ENCODE measurements at places on chromosomes 7 and 10.

GRCh38 chr10:31942435-31942834 is 13.8 kb upstream of the ARHGAP12 start:
- no peak for DNase-seq
- H3K36me3 ChIP-seq: no peaks in the 10 kb centered on the region
- no peak overlapping the region for H3K4me3 ChIP-seq
- H3K27ac ChIP-seq: no peak overlapping the region
- H3K4me1 ChIP-seq: no peaks in the 10 kb centered on the region
- no peaks in the 10 kb centered on the region for H3K27me3 ChIP-seq

GRCh38 chr7:132115028-132115427 is 461.2 kb downstream of the PLXNA4 start:
- H3K4me3 ChIP-seq: no peak overlapping the region
- no peaks in the 10 kb centered on the region for H3K36me3 ChIP-seq
- no peak for DNase-seq
- H3K27me3 ChIP-seq: no peaks in the 10 kb centered on the region
- H3K27ac ChIP-seq: no peak overlapping the region

DNA sequence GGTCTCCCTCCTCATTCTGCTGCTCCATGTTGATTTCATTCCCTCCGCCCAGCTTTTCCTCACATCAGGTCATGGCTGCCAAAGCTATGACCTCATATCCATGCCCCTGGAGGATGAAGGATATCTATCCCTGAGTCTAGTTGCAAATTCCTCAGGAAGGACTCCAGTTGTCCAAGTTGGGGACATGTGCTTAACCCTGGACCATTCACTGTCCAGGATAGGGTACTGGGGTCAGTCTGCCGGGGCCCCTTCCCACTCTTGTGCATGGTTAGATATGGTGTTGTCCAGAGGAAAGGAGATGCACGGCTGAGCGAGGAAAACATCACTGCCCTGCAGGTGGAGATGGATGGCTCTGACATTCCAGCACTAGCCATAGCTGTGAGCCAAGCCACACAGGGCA is 51.9 kb upstream of the COMTD1 start:
- no peak for DNase-seq
- H3K27me3 ChIP-seq: no peaks in the 10 kb centered on the region
- H3K27ac ChIP-seq: no peak overlapping the region
- H3K4me1 ChIP-seq: peaks cover 12% of the 10 kb centered on the region
- no peak overlapping the region for H3K4me3 ChIP-seq
- H3K36me3 ChIP-seq: no peaks in the 10 kb centered on the region

DNA sequence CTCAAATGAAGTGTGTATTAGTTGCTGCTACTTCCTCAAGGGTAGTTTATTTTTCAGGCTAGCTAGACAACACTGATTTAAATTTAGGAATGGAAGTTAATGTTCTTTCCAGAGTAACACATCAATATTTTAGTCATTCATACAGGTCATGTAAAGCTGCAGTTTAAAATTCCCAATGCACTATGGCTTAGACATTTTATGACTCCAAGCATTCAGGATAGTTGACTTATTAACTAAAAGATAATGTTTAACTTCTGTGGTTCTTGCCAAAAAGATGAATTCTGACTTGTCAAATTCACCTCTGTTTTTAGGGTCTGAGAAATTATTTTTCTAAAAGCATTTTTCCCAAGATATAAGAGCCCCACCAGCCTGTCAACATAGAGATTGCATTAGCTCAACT is 131.9 kb downstream of the TFPI2 start:
- DNase-seq: no peak
- H3K4me3 ChIP-seq: no peak overlapping the region
- no peaks in the 10 kb centered on the region for H3K36me3 ChIP-seq
- no peaks in the 10 kb centered on the region for H3K4me1 ChIP-seq
- H3K27ac ChIP-seq: no peak overlapping the region

GRCh38 chr7:158802535-158803366 is 26.6 kb downstream of the ESYT2 start:
- H3K27ac ChIP-seq: no peak overlapping the region
- peaks cover 7% of the 10 kb centered on the region for H3K36me3 ChIP-seq
- H3K27me3 ChIP-seq: no peaks in the 10 kb centered on the region
- no peak overlapping the region for H3K4me3 ChIP-seq
